Stimulated activated CD8-positive, alpha-beta memory T cell treated with anti-CD3 and anti-CD28 coated beads, Interleukin-7, amount 100 ng/mL, for 4 hours (primary cell): ENCODE measurements at places on chromosomes 3 and 15.

- no peak for DNase-seq
Observed at GRCh38 chr3:57078635-57079473, 18.4 kb downstream of the SPATA12 start.

DNA sequence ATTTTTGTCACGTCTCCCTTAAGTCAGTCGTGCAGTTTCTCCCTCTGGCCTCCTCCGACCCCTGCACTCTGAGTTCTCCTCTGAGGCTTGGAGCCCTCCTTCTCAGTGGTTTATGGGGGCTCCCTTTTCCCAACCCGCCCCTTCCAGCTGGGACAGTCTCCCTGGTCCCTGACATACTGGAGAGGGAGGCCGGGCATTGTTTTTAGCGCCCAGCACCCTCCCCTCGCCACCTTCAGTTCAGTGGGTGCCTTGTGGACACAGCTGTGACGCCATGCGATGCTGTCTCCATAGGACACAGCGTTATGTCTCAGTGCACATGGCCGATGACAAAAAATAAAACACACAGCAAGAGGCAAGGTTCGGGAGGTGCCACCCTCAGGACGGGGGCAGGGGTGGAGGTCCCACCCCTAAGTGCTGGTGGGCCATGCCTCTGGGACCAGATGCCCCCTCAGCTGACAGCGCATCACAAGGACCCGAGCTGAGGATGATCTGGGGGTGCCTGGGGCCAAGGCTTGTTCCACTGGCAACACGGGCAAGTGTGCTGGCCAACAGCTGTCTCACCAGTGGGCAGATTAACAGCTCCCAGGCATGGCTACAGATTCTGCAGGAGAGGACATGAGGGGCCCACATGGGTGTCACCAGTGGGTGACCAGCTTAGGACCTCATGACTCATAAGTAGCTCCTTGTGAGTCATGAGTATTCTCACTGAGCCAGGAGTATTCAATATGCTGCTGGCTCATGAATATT, 81.6 kb downstream of the PLXNA1 start:
- DNase-seq, result no peak

- no peak for DNase-seq
Observed at GRCh38 chr15:37967788-37968187, 33.3 kb downstream of the TMCO5A start.

DNA sequence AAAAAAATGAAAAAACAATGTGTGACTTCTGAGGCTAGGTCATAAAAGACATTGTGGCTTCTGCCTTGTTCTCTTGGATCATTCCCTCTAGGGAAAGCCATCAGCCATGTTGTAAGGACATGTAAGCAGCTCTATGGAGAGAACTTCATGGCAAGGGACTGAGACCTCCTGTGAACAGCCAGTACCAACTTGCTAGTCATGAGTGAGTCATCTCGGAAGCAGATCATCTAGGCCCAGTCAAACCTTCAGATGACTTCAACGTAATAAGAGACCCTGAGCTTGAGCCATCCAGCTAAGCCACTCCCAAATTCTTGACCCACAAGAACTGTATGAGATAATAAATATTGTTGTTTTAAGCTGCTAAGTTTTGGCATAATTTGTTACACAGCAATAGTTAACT, 4.9 kb downstream of the MON1A start:
- no peak for DNase-seq

GRCh38 chr3:100060685-100061484, 53.4 kb downstream of the FILIP1L start:
- DNase-seq, result no peak

DNA sequence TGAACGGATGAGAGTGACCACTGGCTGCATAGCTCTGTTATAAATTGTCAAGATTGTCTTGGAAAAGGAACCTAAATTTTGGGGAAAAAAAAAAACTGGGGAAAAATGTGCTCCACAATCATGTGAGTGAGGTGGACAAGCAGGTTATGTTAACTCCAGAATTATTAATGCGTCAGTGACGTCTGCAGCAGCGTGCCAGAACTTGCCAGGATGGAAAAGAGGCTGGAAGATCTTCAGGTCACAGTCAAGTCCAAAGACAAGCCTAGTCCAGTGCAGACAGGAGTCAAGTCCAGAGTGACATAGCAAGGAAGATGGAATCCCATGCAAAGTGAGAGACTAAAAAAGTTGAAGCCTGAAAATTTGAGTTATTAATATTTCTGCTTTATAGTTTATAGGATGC, 140.6 kb downstream of the RYR3 start:
- no peak for DNase-seq

- DNase-seq, result no peak
Observed at GRCh38 chr15:35876762-35877161, 330.8 kb upstream of the DPH6 start.

DNA sequence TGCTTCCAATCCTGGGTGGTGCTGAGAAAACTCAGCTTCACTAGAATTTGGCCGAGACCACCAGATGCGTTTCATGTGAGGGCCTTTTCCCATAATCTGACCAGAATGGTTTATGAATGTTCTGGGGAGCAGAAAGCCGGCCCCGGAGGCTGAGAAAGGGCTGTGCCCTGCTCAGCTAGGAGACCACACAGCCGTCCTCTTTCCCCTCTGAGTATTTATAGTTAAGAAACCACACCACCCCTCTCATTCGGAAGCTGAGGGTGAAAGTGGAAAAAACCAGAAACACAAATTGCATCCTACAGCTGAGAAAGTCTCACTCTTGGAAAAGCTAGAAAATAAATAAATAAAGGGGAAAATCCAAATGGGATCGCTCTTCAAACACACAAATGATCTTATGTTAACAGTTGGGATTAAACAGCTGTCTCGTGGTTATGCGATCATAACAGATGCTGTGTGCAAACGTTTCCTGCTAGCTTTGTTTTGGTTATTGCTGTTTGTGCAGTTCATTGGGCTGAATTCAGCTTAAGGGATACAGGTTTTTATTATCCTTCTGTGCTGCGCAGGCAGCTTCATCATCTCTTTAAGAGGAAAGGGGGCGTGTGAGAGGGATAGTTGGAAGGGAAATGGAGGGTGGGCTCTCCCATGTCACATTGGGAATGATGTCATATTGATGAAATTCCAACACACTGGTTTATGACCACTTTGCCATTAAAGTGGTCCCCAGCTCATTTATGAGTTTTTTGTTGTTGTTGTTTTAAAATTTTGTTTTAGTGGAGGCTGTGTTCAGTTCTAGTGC, 1026.2 kb upstream of the NR2F2 start:
- DNase-seq, result no peak

DNA sequence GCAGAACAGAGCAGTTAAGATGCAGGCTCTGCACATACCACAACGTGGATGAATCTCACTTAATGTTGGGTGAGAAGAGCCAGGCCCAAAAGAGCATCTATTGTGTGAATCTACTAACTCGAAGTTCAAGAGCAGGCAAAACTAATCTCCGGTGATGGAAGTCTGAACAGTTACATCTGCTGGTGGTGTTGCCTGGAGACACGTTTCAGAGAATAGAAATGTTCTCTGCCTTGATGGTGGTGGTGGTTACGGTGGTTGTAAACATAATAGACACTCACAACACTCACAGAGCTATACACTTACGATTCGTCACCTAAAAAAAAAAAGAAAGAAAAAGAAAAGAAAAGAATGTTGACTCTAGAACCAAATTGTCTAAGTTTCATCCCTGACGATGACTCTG, 86.8 kb downstream of the LIPC start:
- no peak for DNase-seq

GRCh38 chr3:69240651-69241568, 118.5 kb upstream of the LMOD3 start:
- DNase-seq, result no peak

- no peak for DNase-seq
Observed at GRCh38 chr3:178112134-178112533, 424.1 kb upstream of the KCNMB2 start.

DNA sequence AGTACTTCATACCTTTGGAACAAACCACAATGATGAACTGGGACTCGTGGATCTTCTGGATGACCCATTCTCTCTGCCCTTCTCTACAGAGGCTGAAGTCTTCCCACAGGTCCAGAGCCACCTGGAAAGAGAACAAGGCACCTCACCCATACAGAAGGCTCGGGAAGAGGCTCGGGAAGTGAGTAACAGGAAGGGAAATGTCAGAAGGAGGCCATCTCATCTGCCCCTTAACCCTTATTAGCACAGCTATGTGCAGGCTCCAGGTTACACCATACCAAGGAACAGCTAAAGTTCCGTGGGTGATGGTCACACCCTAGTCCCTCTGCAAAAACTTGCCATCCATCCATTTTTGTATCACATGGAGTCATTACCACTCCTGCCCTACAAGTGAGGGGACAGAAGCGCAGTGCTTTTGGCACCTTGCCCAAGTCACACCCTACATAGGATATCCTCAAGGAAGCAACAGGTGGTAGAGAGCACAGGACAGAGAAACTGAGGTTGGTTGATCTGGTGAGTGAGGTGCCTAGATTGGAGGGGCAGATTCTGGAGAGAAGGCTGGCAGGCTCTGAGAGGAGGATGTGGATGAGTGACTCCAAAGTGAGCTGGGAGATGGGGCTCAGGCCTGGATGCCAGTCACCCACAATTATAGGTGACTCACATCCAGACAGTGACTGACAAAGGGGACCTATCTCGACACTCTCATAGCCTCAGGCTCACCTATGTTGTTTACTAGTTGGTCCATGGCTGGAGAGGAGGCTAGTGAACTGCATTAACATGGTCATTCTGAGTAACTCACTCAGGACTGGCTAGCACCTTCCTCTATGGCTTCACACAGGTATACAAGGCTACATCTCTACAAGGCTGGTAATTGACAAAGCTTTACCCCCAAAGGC, 38.2 kb downstream of the SPATA12 start:
- DNase-seq, result no peak

GRCh38 chr15:38217191-38217595, 35.4 kb upstream of the SPRED1 start:
- DNase-seq, result no peak

GRCh38 chr15:55255714-55256113, 33.9 kb downstream of the RAB27A start:
- DNase-seq, result no peak

GRCh38 chr3:28901018-28901417, 379.9 kb upstream of the RBMS3 start:
- no peak for DNase-seq

- no peak for DNase-seq
Observed at GRCh38 chr3:186022931-186023330, 85.1 kb upstream of the TRA2B start.

- DNase-seq, result no peak
Observed at GRCh38 chr15:50057905-50058639, 61.0 kb downstream of the ATP8B4 start.

GRCh38 chr3:25283613-25284012, 144.4 kb upstream of the RARB start:
- DNase-seq, result no peak

GRCh38 chr15:42140383-42141070, 15.9 kb downstream of the PLA2G4F start:
- no peak for DNase-seq

DNA sequence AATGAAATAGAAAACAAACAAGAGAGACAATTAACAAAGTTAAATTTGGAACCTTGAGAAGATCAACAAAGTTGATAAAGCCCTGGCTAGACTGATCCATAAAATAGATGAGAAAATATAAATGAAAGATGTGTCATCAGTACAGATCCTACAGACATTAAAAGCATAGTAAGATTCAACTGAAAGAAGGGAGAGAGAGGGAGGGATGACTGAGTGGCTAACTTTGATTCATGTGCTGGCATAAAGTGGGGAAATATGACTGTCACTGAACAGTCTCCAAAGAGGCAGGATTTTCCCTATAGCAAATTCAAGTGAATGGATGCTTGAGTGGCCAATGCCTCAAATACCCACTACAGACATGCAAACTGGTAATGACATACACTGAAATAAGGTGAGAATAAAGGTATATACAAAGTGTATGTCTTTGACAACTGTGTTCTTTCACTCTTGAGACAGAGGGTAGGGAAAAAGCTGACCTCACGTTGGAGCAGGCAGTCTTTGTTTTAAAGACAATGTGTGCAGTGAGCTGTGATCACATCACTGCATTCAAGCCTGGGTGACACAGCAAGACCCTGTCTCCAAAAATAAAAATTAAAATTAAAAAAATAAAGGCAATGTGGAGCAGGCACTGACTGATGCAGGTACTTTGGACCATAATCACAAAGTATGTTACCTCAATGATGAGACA, 35.9 kb upstream of the CHD2 start:
- DNase-seq, result no peak

DNA sequence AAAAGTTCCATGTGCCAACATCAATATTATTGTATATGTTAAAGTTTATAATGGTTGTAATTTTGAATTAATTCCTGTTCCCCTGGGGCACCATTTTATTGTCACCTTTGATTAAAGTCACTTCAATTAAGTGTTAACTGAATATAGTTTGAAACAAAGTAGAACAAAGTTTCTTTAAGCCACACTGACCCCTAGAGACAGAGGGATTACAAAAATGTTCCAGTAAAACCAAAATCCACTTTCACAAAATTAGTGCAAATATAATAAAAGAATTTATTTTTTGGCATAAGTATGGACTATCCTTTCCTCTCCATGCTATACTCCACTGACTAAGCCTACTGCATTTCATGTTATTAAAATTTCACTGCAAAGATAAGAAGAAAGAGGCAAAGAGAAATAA, 123.9 kb downstream of the ZMAT3 start:
- no peak for DNase-seq

DNA sequence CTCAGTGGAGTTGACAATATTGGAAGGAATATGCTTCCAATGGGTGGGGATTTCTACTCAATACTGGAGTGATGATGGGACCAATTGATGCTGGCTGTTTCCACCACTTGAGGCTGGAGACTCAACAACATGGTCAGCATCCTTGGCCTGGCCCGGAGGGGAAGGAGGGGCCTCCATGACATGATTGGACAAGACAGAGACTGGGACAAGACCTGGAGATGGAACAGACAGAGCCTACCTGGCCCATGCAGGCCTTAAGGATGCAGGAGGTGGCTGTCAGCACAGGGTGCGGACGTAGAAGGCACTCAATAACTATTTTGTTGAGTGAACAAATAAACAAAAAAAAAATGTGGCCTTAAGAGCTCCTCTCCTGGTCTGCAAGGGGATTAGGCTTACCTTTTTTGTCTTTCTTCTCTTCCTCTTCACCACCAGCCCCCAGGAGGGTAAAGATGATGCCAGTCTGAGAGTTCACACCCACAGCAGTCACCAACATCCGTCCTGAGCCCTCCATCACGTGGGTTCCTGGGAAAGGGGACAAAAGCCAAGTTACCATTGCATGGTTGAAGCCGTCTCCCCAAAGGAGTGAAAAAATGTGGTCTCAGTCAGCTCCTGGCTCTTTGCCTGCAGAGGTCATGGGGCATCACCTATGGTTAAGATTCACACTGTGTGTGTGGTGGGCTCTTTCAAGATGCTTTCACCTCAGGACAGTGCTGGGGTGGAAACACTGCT, 67.1 kb upstream of the SEC13 start:
- no peak for DNase-seq

DNA sequence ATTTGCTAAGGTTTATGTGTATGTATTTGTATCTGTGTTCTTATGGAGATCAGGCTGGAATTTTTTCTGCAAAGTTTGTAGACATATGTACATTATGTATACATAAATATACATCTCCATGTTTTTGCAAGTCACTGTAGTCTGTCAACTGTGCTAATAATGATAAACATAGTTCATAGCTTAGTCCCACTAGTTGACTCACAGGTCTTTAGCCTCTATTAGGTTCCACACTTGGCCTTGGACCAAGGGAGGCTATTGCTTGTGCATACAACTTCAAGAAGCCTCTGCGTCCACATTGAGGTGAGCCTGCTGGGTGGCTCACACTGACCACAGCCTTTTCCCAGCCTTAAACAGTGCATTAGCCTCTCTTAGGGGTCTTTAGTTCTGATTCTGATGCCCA, 243.8 kb upstream of the PEX5L start:
- no peak for DNase-seq
